ENCODE measurements at places on chromosomes 4 and X. TPM values are rescaled to one million over a fixed set of nuclear protein-coding genes. Genes with fewer than 3 reads are reported as not detected.

Gene RADX
- total RNA-seq, result 2.3 TPM

Gene FGG
- not detected for total RNA-seq

Gene VSIG4
- 38.9 TPM for total RNA-seq

Gene FRG2
- not detected for total RNA-seq

DNA sequence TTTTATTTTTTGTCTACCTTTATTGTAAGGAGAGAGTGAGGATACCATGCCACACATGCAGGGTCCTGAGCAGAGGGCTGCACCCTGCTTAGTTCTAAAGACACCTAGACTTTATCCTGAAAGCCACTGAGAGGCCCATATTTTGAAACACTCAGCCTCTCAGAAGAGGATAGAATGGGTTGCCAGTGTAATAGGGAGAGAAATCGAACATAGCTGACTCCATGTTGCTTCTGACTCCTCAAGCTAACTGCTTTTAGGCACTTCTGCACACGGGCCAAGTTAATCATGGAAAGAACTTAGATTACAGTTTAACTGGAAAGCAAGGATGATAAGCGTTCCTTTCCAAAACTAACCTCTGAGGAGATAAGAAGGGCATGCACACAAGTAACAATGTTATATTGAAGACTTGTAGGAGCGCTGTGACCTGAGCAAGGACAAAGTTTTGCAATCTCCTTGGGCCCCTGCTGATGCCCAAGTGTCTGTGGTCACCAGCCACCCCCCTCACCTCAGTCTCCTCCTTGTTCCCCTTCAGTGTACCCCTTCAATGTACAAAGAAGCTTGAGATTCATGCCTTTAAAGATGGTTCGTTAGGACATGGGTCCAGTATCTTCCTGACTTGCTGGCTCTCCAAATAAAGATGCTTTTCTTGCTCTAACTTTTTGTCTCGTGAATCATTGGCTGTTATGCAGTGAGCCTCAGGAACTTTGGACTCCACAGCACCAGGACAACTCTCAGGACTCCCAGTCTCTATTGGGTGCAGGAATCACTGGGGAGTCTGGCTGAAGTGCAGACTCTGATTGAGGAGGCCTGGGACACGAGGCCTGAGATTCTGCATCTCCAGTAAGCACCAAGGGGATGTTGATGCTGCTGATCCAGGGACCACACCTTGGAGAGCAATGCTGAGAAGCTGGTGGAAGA lies 25.4 kb upstream of the CD99 start:
- no peak for DNase-seq
- H3K36me3 ChIP-seq, result no peaks in the 10 kb centered on the region
- no peak overlapping the region for H3K27ac ChIP-seq
- peaks cover 13% of the 10 kb centered on the region for H3K4me1 ChIP-seq

DNA sequence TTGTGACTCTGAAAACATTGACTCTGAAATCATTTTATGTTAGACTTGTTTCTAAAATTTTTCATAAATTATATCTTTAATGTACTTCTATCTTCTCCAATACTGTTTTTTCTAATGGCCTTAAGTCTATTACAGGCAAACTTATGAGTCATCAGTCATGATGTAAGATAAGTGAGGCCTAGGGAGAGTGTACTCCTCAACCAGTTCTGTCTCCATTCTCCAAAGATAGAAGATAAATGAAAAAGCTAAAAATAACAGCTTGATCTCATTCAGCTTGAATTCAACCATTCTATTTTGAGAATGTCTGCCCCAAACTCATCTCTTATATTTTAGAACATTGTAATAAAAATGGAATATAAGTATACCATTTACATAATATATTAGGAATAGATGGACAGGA lies 34.5 kb downstream of the STBD1 start:
- H3K4me1 ChIP-seq, result no peaks in the 10 kb centered on the region
- H3K36me3 ChIP-seq, result no peaks in the 10 kb centered on the region
- H3K27me3 ChIP-seq, result no peaks in the 10 kb centered on the region
- no peak overlapping the region for H3K27ac ChIP-seq

- H3K4me1 ChIP-seq, result peaks cover 46% of the 10 kb centered on the region
- DNase-seq, result peak; percentile 83
- no peak overlapping the region for H3K4me3 ChIP-seq
- H3K27me3 ChIP-seq, result no peaks in the 10 kb centered on the region
- H3K36me3 ChIP-seq, result no peaks in the 10 kb centered on the region
These were observed 30.4 kb downstream of the FAT1 start for GRCh38 chr4:186693159-186693815.

DNA sequence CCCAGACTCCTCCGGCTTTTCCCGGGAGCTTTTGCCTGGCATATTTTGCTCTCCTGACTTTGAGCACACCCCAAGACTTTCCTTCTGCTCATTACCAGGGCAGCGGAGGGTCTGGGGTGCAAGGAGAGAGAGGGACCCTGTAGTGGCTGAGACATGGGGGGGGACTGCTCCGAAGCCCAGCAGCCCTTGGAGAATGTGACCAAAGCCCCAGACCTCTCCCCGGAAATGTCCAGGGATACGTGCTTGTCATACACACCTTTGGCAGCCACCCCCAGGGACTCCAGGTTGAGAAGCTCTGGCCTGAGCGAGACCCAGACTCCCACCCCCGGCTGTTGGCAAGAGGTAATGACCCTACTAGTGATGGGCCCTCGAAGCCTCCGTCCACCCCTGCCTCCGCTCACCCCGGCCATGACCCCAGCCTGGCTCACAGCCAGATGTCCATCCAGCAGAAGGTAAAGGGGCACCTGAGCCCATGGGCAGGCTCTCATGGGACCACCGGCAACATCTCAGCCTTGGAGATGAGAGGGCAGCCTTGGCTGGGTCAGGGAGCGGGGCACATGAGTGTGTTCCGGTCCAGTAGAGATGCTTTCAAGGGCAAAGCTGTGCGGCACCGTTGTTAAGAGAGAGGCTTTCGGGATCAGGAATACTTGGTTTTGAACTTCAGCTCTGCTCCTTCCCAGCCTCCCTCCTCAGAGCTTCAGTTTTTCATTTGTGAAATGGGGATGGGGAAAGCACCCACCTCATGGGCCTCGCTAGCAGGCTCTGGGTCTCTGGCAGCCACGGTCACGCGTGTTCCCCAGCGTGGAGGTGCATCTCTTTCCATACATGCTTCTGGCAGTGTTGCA lies 2.0 kb downstream of the PSAPL1 start:
- H3K27me3 ChIP-seq, result no peaks in the 10 kb centered on the region
- H3K4me1 ChIP-seq, result no peaks in the 10 kb centered on the region
- no peak overlapping the region for H3K4me3 ChIP-seq
- H3K27ac ChIP-seq, result no peak overlapping the region

DNA sequence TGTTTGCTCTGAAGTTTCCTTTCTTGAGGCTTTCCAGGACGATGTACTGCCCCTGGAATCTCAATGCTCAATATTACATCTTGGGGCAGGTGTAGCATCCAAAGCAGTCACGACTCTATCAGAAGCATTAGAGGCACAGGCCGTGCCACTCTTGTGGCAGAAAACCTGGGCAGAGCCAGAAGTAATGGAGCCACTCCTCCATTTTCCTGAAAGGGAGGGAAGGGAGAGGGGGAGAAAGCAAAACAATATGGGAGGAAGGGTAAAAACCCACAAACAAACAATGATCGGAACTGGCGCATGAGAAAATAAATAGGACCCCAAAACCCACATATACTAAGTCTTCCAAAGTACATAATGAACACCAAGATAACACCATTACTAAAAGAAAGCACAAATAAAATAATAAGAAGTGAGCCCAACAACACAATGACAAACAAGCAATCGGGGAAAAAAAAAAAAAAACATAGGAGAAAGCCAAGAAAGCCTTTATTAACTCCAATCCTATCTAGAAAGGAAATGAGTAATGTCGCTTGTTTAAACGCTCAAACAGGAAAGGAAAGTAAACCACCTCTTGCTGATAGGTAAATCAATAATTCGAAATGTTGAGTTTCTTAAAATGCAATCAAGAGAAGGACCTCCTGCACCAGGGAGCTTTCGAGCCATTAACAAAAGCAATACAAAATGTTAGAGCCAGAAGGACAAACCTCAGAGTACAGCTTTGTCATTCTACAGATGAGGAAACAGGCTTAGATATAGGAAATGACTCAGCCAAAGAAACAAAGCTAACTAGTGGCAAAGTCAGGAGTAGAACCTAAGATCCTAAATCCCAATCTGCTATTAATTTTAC lies 117.4 kb downstream of the ATRX start:
- H3K27me3 ChIP-seq, result no peaks in the 10 kb centered on the region
- H3K27ac ChIP-seq, result peak overlapping the region; percentile 39
- no peak overlapping the region for H3K4me3 ChIP-seq
- no peaks in the 10 kb centered on the region for H3K4me1 ChIP-seq
- no peak for DNase-seq

DNA sequence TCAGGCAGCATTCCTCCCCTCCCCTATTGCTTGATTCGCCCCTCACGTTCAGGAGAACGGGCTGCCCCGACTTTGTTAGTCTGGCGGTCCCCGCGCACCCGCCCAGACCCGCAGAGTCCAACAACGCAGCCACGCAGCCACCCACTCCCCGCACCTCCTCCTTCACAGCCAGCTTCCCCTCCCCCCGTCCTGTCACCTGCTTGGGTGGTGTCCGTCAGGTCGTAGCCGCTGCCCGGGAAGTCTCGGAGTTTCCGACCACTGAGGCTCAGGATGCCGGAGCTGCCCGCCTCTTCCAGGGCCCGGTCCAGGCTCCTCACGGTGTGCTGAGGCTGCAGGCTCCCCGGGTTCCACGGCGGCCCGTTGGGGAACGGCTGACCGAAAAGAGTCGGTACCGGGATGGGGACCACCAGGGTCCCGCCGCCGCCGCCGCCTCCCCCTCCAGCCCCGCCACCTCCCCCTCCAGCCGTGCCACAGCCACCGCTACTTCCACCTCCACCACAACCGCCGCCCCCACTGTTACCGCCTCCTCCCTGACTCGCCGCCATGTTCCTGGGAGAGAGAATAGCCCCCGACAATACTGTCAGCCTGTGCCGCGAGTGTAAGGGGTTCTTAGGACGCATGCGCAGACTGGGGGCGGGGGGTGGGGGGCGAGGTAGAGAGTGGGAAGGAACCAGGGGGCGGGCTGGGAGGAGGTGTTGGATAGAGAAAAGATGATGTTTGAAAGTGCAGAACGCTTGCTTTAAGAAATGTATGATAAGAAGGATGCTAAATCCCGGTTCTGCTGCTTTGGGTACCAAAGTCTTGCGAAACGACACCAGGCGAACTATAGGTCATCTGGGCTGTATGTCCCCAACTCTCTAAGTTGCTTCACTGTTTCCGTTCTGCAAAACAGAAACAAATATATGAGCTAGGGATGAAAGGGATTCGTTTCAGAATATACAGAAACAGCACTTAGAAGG lies at the start of gene LRCH2:
LRCH2 (minus strand) TSS at position 600 of the 959 bp plus-strand sequence; CDS start at position 545, 55 bp downstream.
- H3K4me3 ChIP-seq, result no peak within 1 kb of the TSS
- H3K27me3 ChIP-seq, result no peaks in the 10 kb centered on the region
- DNase-seq, result peak; percentile 6
- no peaks in the 10 kb centered on the region for H3K36me3 ChIP-seq

GRCh38 chr4:89173336-89174090 lies 62.2 kb downstream of the TIGD2 start:
- H3K36me3 ChIP-seq, result no peaks in the 10 kb centered on the region
- no peak overlapping the region for H3K27ac ChIP-seq
- no peak for DNase-seq
- no peak overlapping the region for H3K4me3 ChIP-seq

GRCh38 chr4:99587309-99587708 lies 12.7 kb downstream of the MTTP start:
- no peaks in the 10 kb centered on the region for H3K36me3 ChIP-seq
- no peaks in the 10 kb centered on the region for H3K4me1 ChIP-seq
- H3K27me3 ChIP-seq, result no peaks in the 10 kb centered on the region
- H3K4me3 ChIP-seq, result no peak overlapping the region
- H3K27ac ChIP-seq, result no peak overlapping the region
- no peak for DNase-seq

- no peaks in the 10 kb centered on the region for H3K27me3 ChIP-seq
- no peaks in the 10 kb centered on the region for H3K4me1 ChIP-seq
- H3K27ac ChIP-seq, result no peak overlapping the region
- H3K36me3 ChIP-seq, result no peaks in the 10 kb centered on the region
- no peak for DNase-seq
These were observed 203.9 kb upstream of the LEF1 start for GRCh38 chr4:108372681-108373080.

Measured in body of pancreas (tissue), 4 donors.